ENCODE measurements at places on chromosomes 6 and 20. TPM values are rescaled to one million over a fixed set of nuclear protein-coding genes. Genes with fewer than 3 reads are reported as not detected.

Gene TMC2
- total RNA-seq = not detected

Gene TRDN
- 9.1 TPM for total RNA-seq

Gene DSE
- total RNA-seq = 26.5 TPM

Gene PRPH2
- total RNA-seq = 0.15 TPM

Gene NKAIN4
- 3.3 TPM for total RNA-seq

Gene TPD52L2
- 85.5 TPM for total RNA-seq

DNA sequence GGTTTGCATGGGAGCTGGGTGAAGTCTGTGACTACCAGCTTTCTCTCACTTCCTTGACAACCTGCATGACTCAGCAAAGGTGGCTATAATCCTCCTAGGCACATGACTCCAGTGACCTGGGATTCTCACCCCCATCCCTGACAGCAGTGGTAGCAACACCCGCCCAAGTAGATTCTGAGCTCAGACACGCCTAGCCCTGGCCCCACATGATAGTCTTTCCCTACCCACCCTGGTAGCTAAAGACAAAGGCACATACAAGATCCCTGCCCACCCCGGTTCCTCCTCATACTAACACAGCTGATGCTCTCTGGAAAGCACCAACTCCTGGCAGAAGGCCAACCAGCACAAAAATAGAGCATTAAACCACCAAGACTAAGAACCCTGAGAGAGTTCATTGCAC lies 25.9 kb upstream of the CRISP1 start:
- no peak overlapping the region for H3K4me3 ChIP-seq
- DNase-seq = no peak
- H3K4me1 ChIP-seq = peaks cover 4% of the 10 kb centered on the region
- no peaks in the 10 kb centered on the region for H3K36me3 ChIP-seq
- no peak overlapping the region for H3K27ac ChIP-seq

DNA sequence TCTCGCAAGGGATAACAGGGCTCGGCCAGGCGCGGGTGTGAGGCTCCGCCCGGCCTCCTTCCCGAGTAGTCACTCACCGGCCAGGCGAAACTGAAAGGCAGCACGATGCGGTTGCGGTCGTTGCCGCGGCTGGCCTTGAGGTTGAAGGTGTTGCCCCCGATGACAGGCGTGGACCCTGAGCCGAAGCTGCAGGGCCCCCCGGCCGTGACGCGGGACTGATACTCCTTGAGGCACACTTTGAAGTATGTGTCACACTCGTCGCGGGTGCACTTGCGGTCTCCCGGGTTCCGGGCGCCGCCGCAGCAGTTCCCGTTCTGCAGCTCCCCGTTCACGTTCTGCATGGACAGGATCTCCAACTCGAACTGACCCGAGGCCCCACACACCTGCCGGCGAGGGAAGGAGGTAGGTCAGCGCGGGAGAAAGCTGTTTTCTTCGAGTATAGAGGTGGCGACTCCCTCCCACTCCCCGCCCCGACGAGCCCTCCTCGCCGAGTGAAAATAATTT lies 1.1 kb downstream of the JAG1 start:
- H3K4me1 ChIP-seq = peaks cover 53% of the 10 kb centered on the region
- peak overlapping the region; percentile 77 for H3K27ac ChIP-seq
- H3K27me3 ChIP-seq = peaks cover 6% of the 10 kb centered on the region
- H3K36me3 ChIP-seq = peaks cover 38% of the 10 kb centered on the region

- no peaks in the 10 kb centered on the region for H3K27me3 ChIP-seq
- H3K4me1 ChIP-seq = peaks cover 3% of the 10 kb centered on the region
- H3K4me3 ChIP-seq = no peak overlapping the region
- no peak overlapping the region for H3K27ac ChIP-seq
Observed at GRCh38 chr20:59948212-59948611, 8.0 kb downstream of the FAM217B start.

GRCh38 chr6:9370480-9370879 lies 935.1 kb upstream of the SLC35B3 start:
- H3K27ac ChIP-seq = no peak overlapping the region
- no peaks in the 10 kb centered on the region for H3K4me1 ChIP-seq
- DNase-seq = no peak
- no peak overlapping the region for H3K4me3 ChIP-seq
- H3K36me3 ChIP-seq = no peaks in the 10 kb centered on the region
- no peaks in the 10 kb centered on the region for H3K27me3 ChIP-seq

DNA sequence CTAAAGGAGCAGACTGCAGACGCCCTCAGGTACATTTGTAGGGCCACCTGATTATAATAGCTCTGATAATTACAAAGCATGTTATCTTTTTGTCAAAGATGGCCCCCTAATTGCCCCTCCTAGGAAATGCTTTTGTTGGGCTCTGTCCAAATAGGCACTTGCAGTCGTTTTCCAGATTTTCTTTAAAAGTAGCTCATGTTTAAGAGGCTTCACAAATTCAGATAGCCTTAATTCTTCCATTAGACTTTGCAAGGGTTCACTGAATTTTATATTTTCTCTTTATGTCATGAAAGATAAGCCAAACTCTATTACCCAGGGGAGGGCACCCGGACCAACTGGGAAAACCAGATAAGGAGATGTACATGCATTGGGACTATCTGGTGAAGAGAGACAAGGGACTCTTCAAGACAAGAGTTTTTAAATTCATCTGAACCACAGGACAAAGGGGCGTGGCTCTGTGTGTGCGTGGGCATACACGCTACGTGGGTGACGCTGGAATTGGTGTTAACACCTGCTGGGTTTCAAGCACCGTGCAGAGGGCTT lies 95.6 kb downstream of the TOX2 start:
- H3K4me1 ChIP-seq = no peaks in the 10 kb centered on the region
- no peak overlapping the region for H3K4me3 ChIP-seq
- peaks cover 4% of the 10 kb centered on the region for H3K27me3 ChIP-seq
- no peak overlapping the region for H3K27ac ChIP-seq
- no peak for DNase-seq
